ENCODE measurements at places on chromosomes 12 and 14.

DNA sequence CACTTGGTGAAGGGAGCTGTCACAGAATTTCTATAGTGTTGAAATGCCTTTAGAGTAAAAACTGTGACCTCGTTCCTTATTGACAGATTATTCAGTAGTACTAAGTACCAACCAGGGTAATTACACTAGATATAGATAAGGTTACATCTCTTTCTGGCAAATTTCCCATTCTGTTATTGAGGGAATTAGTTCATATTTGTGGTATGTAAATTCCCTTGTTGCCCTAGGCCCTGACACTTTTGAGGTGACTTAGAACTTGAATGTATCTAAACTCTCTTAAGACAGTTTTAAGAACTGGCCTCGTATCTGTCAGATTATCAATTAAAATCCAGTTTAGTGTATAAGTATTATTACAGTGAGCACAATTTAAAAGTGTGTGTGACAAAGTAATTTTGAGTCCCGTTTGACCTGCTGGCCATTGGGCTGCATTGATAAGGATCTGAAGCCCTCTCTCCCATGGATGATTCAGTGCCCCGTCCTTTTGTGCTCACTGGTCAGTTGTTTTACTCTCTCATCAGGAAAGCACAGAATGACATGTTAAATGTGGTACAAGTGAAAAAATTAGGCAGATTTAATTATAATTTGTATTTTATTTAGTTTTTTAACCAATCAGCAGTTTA lies 123.2 kb downstream of the GPR135 start:
- DNase-seq, result no peak

GRCh38 chr12:5809586-5809985 lies 135.5 kb downstream of the ANO2 start:
- no peak for DNase-seq

DNA sequence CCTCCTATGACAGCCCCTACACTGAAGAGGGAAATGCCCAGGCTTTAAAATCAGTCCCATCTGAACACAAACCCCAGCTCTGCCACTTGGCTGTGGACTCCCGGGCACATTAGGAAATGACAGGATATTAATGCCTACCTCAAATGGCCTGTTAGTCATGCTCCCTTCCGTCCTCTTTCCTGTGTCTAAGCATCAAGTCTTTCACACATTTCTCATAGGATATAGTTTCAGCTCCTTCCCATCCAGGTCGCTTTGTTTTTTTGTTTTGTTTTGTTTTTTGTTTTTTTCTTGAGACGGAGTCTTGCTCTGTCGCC lies 16.1 kb downstream of the PLEK2 start:
- no peak for DNase-seq

DNA sequence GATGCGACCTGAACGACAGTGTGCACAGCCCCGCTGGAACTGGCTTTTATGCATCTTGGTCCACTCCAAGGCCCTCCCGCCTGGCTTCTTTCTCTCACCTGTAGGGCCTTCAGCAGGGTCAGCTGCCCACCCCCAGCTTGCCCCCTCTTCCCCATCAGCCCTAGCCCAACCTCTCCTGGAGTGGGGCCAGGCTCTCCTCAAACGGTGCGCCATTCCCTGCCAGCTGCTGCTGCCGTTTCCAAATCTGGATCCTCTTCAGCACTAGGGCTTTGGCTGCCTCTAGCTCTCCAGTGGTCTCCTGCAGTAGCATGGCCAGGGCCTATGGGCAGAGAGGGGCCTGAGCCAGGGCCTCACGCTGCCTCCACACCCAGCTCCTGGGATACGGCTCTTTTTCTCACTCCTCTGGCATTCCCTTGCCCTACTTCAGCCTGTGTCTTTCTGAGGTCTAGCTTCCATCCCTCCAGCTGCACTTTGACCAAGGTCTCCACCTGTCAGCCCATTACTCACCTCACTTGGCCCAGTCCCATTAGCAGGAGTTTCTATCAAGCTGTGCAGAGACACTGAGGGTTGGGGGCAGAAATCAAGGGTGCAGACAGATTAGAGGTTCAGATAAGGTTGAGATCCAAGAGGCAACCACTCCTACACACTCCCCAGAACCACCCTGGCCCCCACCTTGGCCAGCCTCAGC lies 5.0 kb downstream of the STAT6 start:
- no peak for DNase-seq

DNA sequence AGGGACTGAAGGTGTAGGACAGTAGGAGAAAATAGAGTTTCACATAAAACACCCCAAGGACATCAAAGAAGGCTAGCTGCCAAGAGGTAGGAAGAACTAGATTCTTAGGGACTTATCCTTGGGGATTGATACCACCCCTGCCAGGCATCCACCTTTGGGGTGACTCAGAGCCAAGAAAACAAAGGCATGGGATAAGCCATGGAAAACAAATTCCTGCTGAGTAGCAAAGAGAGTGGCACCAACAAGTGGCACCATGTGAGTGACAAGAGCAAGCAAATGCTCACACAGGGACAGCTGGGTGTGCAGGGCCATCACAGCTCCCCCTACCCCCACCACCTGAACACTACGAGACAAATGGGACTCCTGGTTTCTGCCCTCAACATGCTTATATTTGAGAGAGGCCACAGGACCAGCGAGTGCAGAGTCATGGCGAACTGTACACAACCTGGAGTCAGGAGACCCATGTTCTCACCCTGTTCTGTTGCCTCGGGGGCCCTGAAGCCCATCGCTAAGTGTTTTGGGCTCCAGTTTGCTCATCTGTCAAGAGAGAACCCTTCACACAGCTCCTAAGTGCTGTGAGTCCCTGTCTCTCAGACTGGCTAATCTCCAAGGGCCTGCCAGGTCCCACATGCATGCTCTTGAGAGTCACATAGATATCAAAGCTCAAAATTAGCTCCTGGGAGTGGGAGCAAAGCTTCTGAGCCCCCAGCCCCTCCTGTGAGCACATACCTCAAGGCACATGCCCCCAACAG lies 91.9 kb downstream of the DPF3 start:
- DNase-seq, result no peak

DNA sequence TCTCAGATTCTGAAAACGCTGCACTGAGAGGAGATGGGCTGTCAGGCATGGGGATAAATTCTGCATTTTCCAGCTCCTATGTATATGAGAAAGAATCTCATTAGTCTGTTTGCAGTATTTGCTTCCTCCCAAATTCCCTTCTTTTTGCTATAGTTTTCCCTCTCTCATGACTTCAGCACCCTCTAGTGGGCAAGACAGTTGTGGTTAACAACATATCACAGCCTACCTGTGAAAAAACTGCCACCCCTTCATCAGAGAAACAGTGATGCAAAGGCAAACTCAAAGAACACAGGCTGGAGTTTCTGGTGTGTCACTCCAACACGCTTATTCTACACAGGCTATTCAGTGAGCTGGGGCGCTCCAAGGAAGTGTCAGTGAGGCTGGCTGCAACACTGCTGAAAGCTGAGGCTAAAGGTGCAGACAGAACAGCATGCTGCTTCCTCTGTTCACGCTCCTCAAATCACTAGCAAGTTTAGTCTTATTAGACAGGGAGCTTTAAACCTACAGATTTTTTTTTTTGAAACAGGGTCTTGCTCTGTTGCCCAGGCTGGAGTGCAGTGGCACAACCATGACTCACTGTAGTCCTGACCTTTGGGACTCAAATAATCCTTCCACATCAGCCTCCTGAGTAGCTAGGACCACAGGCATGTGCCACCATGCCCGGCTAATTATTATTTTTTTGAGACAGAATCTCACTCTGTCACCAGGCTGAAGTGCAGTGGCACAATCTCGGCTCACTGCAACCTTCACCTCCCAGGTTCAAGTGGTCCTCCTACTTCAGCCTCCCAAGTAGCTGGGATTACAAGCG lies 19.3 kb downstream of the ZC2HC1C start:
- DNase-seq, result peak; percentile 46

GRCh38 chr14:91387169-91387835 lies 30.3 kb downstream of the CCDC88C start:
- DNase-seq, result no peak

- no peak for DNase-seq
These were observed 223.8 kb downstream of the VRK1 start for GRCh38 chr14:97021001-97021400.

DNA sequence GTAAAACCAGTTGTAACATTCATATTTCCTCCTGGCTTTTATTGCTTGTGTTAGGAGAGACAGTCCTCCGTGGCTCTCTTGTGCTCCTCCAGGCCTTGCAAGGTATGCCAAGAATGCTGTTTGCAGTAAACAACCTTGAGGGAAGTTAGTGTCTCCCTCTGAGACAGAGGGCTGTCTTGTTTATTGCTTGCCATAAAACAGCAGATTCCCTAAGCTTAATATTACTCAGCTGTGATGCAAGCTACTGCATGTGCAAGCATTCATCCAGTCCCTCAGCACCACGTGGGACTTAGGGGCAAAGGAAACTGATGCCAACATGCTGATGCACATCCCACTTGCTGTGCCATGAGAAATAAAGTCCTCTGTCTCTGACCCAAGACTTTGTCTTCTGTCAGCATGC lies 6.6 kb downstream of the POMT2 start:
- no peak for DNase-seq

GRCh38 chr12:56922031-56922430 lies 12.2 kb downstream of the SDR9C7 start:
- DNase-seq, result no peak

DNA sequence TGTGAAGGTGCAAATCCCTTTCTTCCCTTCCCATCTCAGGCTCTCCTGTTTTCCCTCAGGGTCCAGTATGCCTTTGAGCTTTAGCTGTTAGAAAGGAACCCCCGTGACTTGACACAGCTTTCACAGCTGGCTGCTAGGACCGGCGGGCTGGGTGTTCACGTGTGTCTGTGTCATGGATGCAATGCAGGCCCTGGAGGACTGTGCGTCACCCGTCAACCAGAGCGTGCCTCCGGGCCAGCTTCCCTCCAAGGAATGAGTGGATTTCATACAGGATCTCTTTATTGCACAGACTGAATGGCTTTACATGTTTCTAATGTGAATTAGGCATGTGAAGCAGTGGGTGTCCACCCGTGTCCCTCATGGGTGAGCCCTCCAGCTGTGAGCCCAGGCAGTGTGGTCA lies 77.4 kb downstream of the AACS start:
- DNase-seq, result no peak

- no peak for DNase-seq
These were observed 191.3 kb downstream of the ALG10B start for GRCh38 chr12:38507839-38508238.

DNA sequence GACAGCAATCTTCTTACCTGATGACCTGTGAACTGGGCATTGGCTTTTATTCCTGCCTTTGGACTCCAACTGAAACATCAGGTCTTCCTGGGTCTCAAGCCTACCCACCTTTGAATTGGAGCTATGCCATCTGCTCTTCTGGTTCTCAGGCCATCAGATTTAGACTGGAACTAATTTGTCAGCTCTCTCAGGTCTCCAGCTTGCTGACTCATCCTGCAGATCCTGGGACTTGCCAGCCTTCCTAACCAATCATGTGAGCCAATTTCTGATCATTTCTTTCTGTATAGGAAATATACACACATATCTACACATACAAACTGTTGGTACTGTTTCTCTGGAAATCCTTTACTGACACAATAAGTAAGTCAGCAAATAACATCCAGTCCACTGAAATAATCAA lies 65.3 kb upstream of the TSPAN8 start:
- DNase-seq, result no peak

GRCh38 chr12:22215467-22216253 lies 118.8 kb downstream of the ST8SIA1 start:
- no peak for DNase-seq

GRCh38 chr14:23079716-23080115 lies 15.2 kb downstream of the ACIN1 start:
- no peak for DNase-seq

DNA sequence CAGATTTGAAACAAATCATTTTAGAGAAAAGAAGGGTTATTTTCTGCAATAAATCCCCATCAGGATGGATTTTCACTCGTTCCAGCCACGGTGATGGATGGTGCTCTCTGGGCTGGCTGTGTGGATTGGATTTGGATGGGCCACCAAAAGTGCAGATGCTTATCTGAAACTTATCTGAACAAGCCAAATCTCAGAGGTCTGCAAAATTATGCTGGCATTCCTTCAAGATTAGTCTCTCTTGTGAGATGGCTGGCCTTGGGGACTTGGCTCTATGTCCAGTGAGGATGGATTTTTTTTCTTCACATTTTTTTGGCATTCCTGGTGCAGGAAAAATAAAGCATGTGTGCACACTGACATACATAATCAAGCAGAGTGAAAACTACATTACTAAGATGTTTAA lies 341.9 kb downstream of the GXYLT1 start:
- no peak for DNase-seq

- no peak for DNase-seq
These were observed 9.1 kb downstream of the CAMKK2 start for GRCh38 chr12:121287267-121287954.

DNA sequence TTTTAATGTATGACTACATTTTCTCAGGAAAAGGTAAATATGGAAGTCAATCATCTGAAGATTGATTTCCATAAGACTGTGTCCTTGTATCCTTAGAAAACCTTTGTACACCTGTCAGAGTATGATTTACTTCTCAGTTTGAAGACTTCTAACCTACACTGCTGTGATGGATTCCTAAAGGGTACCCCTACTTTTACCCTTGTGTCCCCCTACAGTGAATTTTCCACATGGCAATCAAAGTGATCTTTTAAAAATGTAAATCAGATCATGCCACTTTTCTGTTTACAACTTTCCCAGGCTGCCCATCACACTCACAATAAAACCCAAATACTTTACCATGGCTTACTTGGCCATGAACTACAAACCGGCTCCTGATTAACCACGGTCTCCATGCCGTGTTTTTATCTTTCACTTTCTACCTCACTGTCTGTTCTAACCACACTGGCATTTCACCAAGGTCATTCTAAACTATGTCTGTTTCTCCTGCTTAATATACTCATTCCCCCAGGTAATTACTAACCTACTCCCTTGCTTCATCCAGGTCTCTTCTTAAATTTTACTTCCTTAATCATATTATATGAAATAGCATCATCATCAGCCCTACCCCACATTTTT lies 8.1 kb downstream of the DNAI7 start:
- DNase-seq, result no peak

- no peak for DNase-seq
These were observed 11.3 kb downstream of the PHLDA1 start for GRCh38 chr12:76020281-76020680.

DNA sequence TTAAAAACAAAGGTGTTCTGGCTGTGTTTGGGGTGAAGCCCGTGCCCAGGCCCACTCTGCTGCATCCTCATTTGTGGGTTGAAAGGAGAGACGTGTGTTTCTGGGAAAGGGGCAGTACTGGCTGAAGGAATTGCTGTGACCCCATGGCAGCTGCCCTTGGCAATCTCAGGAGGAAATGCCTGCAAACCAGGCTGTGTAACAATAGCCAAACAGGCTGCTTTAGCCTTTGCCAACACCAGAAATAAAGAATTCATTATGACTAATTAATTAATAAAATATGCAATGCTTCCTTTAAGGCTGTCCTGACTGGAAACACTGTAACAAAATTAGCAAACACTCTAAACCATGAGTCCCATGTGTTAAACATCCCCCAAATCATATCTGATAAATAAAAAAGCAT lies 53.0 kb upstream of the KRR1 start:
- DNase-seq, result no peak

DNA sequence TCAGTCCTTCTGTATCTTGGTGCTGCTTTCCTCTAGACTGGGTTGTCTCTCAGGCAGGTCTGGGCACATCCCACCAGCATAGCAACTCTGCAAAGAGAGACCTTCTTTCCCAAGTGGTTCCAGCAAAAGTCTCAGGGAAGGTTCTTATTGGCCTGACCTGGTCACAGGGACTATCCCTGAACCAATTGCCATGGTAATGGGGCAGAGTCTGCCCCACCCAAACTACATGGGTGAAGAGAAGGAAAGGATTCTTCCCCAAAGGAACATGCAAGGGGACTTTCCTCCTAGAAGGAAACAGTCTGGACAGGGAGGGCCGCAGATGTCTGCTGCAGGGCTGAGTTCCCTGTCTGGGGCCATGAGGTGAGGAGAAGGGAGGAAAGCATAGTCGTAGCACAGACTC lies 122.2 kb upstream of the NCOR2 start:
- DNase-seq, result no peak

Measured in NAMALWA (cell line).